Activated B cell treated with CpG ODN at 0.5 μM for 24 hours (primary cell): ENCODE measurements at places on chromosomes 5 and 9. TPM values are rescaled to one million over a fixed set of nuclear protein-coding genes. Genes with fewer than 3 reads are reported as not detected.
A peak's percentile ranks its signal among the peaks of the same experiment; 100 is the strongest.

Gene THBS4
- 0.20 and 0.27 TPM in 2 replicates for total RNA-seq

Gene CARD6
- total RNA-seq: 3.7 and 4.3 TPM in 2 replicates

Gene NREP
- 12.6 and 14.7 TPM in 2 replicates for total RNA-seq

Gene SLC34A3
- not detected in 2 replicates for total RNA-seq

- peak; percentile 51 for DNase-seq
Measured at GRCh38 chr9:136671646-136672430, 9.1 kb downstream of the EGFL7 start.

DNA sequence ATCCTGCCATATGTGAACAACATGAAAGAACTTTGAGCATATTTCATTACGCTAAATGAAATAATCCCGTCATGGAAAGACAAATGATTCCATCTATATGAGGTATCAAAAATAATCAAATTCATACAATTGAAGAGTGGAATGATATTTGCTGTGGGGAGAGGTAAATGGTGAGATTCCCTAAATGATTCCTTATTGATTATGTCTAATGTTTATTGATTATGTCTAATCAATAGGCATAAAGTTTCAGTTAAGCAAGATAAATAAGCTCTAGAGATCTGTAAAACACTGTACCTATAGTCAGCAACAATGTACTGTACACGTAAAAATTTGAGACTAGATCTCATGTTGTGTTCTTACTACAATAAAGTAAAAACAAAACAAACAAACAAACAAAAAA lies 85.4 kb upstream of the MEGF10 start:
- DNase-seq: no peak

- DNase-seq: no peak
Measured at GRCh38 chr5:66963559-66963971, 233.0 kb downstream of the CD180 start.

DNA sequence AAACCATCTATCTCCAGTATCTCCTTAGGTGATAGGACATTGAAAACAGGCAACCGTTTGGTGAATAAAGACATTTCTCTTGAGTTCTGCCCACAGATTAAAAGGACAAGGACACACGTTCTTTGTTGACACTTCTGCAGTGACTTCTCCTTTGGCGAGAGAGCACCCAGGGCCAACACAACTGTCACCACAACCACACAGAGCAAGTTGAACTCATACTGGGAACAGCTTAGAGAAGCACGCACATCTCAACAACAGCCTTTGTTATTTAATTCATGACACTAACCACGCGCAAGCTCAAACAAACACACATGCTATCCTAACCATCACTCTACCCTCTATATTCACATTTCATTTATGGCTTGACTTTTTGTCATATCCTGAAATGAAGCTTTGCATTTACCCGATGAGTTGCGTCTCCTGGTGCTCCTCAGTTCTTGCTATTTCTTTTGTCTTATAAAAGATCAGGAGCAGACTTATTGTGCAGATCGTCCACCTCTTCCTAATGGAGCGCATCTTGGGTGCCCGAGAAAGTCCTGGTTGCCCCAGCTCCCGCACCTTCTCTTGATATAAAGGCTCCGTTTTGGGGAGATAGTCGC lies 543 bp downstream of the ST8SIA4 start:
- no peak for DNase-seq

DNA sequence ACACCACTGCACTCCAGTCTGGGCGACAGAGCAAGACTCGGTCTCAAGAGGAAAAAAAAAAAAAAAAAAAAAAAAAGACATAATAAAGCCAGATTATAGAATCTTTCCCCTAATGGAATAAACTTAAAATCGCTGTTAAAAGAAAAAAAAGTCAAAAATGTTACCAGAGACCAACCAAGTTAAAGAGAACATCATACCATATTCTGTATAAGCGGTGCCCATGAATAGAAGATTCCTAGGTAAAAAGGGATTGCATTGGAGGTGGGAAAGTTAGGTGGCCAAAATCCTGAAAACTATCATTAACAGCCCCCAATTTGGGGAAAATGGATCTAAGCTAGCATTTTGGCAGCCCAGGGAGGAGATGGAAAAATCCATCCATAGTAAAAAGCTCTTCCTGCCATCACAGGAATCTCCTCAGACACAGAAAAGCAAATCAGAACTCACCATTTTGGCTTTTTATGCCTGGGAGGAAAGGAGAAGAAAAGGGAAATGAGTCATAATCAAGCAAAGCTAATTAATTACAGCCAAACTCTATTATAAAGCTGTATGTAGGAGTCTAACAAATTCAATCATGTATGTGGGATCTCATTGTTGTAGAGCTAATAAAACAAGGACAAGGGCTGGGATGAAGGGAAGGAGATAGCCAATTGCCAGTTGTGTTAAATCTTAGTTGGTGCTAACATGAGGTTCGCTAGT lies 363.8 kb downstream of the ARL15 start:
- DNase-seq: no peak

DNA sequence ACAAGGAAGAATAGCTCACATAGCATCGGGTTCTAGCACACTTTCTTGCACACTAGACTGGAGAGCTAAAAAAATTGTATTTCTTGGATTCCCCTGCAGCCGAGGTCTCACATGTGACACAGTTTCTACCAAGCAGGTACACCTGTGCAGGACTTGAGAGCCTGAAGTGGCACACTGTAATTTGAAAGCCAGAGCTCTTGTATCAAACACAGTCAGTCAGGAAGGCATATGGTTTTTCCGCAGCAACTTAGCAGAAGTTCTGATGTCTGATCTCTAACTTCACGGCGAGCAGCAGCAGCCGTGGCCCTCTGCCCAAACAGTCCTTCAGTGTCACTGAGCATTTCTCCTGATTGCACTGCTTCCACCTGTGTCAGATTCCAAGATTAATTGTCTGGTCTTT lies 25.5 kb downstream of the TMEM245 start:
- DNase-seq: no peak

DNA sequence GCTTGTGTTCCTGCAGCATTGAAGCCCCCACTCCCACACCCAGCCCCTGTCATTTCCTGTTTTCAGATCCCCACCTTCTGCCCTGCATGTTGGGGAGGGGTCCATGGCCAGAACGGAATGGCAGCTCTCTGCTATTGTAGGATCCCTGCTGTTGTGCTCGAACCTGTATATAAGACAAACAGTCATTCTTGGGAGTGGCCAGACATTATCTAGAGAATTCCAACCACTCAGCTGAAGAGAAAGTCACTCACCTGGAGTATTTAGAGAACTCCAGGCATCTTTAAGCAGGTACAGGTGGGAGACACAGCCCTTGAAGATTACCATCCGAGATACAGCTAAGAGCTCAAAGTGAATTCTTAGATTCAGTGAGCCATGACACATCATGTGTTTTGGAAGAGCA lies 96.1 kb downstream of the C9orf152 start:
- no peak for DNase-seq

Gene PHYHD1
- 0.86 and 1.0 TPM in 2 replicates for total RNA-seq

Gene PCDHB2
- total RNA-seq: not detected in 2 replicates

- DNase-seq: peak; percentile 8
Measured at GRCh38 chr9:93258818-93259489, 75.0 kb downstream of the WNK2 start.

DNA sequence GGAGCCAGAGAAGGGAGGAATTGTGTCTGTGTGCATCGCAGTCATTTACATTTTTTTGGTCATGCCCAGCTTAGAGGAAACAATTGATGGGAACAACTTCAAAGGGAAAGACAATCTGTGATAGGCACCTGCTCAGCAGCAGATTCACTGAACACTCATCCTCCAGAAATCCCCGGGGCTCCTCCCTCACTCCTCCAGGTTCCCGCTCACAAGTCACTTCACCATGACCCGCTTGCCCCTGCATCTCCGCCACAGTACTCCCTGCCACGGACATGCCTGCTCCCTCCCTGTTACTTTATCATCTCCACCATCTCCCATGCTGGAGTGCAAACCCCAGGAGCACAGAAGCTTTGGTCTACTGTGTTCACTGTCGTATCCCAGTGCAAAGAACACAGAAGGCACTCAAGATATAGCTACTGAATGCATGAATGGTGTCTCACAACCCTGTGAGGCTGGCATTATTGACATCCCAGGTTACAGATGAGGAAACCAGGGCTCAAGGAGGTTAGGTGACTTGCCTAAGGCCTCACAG lies 16.2 kb downstream of the LHX6 start:
- DNase-seq: no peak

DNA sequence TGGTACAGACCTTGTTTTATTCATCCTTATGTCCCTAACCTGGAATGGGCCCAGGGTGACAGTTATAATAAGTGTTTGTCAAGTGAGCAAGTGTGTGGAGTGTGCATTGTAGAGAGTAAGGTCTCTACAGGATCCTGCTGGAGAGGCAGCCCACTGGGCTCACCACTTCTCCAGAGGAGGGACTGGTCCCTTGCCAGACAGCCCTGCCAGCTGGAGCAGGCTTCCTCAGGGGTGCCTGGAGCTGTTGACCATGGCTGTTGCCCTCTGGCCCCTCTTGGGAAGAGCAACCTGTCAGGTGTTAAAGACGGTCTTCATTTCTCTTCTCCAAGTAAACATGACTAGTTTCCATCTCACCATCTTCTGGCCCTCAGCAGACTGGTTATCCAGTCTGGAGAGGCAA lies 20.0 kb downstream of the IRF1 start:
- DNase-seq: no peak

DNA sequence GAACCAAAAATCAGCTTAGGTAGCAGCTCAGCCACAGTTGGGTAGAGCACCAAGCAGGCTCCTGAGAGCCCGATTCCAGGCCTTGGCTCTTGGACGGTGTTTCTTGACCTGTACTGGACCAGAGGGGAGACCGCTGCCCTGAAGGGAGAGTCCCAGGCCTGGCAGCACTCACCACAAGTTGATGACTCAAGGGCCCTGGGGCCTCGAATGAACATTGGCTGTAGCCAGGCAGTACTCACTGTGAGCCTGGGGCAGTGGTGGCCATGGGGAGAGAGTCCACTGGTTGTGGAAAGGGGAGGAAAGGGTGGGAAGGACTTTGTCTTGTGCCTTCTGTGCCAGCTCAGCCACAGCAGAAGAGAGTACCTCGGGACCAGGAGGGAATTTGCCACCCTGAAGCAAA lies 166.1 kb downstream of the EDIL3 start:
- DNase-seq: no peak

DNA sequence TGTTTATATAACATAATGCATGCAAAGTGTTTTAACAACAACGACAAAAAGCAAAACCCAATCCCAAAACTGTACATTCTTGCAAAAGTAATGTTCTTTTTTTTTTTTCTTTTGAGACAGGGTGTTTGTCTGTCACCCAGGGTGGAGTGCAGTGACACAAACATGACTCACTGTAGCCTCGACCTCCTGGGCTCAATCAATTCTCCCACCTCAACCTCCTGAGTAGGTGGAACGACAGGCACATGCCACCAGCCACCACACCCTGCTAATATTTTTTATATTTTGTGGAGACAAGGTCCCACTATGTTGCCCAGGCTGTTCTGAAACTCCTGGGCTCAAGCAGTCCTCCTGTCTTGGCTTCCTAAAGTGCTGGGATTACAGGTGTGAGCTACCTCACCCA lies 13.6 kb upstream of the HAVCR1 start:
- DNase-seq: no peak

DNA sequence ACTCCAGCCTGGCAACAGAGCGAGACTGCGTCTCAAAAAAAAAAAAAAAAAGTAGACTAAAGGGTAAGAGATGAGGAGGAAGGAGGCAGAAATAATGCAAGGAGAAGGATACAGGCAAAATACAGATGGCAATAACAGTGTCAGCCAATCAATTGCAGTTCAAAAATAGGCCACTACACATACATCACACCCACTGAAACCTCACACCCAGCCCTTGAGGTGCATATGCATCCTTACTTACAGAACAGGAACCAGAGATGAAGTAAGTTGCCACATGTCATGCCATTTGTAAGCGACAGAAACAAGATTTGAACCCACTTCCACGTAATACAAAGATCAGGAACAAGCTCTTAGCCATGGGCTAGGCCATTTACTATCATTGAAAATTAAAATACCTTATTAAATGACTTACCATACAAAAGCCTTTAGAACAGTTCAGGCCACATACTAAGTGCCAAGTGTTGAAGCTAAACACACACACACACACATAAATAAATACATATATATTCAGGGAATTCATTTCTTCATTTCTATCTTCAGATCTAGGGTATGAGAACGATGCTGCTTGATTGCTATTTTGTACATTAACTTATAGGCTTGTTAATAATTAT lies 98.4 kb downstream of the FNBP1 start:
- no peak for DNase-seq

- DNase-seq: no peak
Measured at GRCh38 chr5:163347671-163348070, 89.7 kb upstream of the CCNG1 start.

Gene ZFP37
- 1.7 and 2.6 TPM in 2 replicates for total RNA-seq

DNA sequence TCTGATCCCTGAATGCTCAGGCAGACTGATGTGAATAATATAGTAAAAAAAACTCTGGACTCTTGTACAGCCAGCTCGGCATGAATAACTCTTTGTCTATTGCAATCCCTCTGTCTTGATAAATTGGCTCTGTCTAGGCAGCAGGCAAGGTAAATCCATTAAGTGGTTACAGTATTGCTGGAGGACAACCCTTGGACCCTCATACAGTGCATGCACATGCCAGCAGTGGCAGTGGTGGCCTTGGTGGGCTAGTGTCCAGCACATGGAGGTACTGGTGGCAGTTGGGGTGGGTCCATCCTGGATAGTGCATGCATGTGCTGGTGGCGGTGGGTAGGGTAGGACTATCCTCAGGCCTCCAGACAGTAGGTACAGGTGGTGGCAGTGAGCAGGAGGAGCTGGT lies 38.9 kb downstream of the DNAJC21 start:
- no peak for DNase-seq

Gene PCDH12
- total RNA-seq: not detected in 2 replicates

DNA sequence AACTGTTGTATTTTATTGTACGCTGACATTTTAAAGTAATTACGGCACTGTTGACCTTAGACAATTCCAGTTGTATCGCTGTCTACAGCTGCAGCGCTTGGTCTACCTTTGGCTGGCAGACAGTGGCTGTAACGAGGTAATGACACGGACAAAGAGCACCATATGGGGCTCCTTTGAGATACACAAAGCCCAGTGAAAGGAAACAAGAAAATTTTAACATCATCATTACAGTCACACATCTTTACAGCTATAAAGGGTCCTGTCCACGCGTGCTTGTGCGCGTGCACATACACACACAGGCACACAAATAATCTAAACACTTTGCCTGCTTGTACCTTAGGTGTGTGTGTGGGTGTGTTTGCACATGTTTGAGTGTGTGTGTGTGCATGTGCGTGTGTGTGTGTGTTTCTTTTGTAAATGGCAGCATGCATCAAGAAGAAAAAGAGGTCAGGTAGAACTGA lies 946.0 kb downstream of the NR2F1-AS1 start:
- DNase-seq: no peak

DNA sequence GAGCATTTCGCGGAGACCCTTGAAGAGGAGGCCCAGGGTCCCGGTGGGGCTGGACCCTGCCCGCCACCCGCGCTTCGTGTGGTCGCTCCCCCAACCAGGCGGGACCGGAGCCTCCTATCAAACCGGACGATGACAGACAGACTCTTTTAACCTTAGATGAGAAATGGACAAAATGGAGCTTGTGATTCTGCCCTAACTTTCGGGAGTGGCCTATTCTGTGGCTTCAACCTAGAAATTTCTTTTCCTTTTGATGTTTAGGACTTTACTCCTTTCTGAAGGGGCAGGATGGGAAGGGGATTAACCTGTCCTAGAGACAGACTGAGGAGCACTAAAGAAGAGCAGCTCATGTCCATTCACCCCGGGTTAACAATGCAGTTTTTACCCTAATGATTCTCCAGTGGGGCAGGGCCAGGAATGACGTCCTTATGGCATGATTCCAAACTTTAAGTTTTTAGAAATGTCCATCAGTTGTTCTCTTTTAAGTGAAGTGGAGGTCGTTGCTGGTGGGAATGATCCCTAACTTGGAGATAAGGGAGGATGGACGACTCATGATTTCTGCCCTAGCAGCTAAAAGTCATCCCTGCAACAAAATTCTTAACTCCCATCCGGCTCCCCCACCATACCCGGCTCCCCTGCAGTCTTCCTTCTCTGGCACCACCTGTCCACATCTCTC lies 1.0 kb downstream of the NIPSNAP3A start:
- no peak for DNase-seq
